ENCODE measurements at places on chromosomes 11 and 22. TPM values are rescaled to one million over a fixed set of nuclear protein-coding genes. Genes with fewer than 3 reads are reported as not detected.

DNA sequence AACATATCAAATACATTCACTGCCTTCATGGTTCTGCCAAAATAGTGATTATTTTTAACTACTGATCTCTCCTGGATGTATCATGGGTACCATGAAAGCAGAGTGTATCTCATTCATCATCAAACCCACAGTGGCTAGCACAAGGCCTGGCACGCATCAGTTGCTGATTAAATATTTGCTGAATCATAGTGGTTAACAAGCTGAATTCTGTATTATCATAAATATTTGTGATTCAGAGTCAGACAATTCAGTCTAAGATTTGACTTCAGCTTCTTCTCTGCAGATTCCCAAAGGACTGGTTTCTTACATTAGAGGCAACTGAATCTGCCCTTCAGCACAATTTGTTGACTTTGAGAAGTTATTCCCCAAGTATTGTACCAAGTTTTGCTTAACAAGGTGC, 715.8 kb upstream of the LRRC4C start:
- H3K27me3 ChIP-seq: no peaks in the 10 kb centered on the region
- no peaks in the 10 kb centered on the region for H3K4me1 ChIP-seq
- no peak overlapping the region for H3K27ac ChIP-seq
- DNase-seq: no peak
- H3K36me3 ChIP-seq: no peaks in the 10 kb centered on the region

DNA sequence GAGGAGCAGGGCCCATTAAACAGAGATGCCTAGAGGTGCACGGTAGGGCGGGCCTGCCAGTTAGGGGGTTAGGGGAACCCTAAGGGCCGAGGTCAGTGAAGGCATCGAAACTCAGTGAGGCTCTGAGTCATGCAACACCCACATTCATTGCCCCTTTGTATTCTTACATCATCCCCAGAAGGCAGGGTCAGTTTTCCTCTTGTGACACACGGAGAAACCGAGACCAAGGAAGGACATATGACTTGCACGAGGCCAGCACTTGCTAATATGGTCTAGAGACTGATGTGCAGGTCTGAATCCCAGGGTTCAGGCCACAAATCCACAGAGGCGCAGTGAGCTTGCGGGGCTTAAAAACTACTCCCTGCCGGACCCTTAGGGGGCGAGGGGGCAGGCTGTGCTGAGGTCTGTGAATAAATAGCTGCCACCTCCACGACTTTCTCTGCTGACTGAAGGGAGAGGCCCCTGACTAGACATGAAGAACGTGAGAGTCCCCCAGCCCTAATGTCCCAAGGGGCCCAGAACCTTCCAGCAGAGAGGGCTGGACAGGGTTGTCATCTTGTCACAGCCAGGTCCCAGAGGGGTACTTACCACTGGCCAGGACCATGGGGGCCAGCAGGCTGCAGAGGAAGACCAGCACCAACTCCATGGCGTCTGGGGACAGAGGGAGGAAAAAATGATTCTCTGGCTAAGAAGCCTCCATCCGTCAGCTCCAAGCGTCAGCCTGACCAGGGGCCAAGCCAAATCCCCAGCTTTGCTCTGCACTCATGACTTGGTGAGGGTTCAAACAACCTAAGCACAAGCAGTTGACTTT, 17.8 kb upstream of the FXYD2 start:
- no peak for DNase-seq
- peak overlapping the region; percentile 12 for H3K27ac ChIP-seq
- peaks cover 3% of the 10 kb centered on the region for H3K36me3 ChIP-seq
- H3K4me3 ChIP-seq: no peak overlapping the region
- H3K4me1 ChIP-seq: peaks cover 5% of the 10 kb centered on the region
- no peaks in the 10 kb centered on the region for H3K27me3 ChIP-seq

DNA sequence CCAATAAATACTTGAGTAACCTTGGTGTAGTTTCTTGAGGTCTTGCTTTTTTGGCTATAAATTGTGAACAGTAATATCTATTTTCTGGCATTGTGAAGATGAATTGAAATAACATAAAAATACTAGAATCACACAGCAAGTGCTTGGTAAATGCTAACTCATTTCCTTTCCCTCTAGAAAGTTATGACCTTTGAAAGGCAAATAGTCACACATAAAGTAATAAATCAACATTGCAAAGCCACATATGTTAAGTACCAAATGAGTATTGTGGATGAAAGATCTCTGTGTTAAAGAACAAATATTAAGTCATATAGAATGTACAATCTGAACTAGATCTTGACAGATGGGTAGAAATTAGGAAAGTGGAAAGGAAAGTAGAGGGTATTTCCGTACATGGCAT, 559.6 kb upstream of the CCDC90B start:
- no peak overlapping the region for H3K27ac ChIP-seq
- no peaks in the 10 kb centered on the region for H3K4me1 ChIP-seq

The DEPDC7 gene
- 3.9 TPM for total RNA-seq

The PRR33 gene
- total RNA-seq: not detected

- peaks cover 45% of the 10 kb centered on the region for H3K27me3 ChIP-seq
- no peak for DNase-seq
- H3K4me3 ChIP-seq: no peak overlapping the region
- H3K4me1 ChIP-seq: peaks cover 12% of the 10 kb centered on the region
- no peak overlapping the region for H3K27ac ChIP-seq
Observed at GRCh38 chr22:46033256-46034200, 56.6 kb upstream of the WNT7B start.

The APIP gene
- total RNA-seq: 29.8 TPM

DNA sequence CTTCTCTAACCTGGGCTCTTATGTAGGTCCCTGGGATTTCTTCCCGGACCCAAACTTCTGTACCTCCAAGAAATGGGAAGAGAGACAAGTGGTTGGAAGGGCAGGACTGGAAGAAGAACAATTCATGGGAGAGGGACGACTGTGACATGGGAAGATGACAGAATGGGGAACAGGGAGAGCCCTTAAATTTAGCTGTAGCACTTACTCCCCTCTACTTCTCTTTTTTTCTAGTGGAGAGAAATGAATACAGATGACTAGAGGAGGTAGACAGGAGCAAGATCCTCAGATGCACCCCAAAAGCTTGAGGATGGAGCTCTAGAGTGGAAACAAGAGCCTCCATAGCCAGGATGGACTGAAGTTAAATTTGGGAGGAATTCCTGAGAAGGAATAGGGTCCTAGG, 2.3 kb downstream of the RHOG start:
- peaks cover 11% of the 10 kb centered on the region for H3K36me3 ChIP-seq
- no peak for DNase-seq
- peak overlapping the region; percentile 90 for H3K4me3 ChIP-seq
- peaks cover 44% of the 10 kb centered on the region for H3K4me1 ChIP-seq
- no peak overlapping the region for H3K27ac ChIP-seq
- no peaks in the 10 kb centered on the region for H3K27me3 ChIP-seq

GRCh38 chr11:47185305-47186075, 744 bp downstream of the PACSIN3 start:
- peaks cover 63% of the 10 kb centered on the region for H3K27me3 ChIP-seq
- H3K4me3 ChIP-seq: peak overlapping the region; percentile 85
- no peaks in the 10 kb centered on the region for H3K36me3 ChIP-seq
- H3K27ac ChIP-seq: peak overlapping the region; percentile 57
- H3K4me1 ChIP-seq: peaks cover 19% of the 10 kb centered on the region
- no peak for DNase-seq

DNA sequence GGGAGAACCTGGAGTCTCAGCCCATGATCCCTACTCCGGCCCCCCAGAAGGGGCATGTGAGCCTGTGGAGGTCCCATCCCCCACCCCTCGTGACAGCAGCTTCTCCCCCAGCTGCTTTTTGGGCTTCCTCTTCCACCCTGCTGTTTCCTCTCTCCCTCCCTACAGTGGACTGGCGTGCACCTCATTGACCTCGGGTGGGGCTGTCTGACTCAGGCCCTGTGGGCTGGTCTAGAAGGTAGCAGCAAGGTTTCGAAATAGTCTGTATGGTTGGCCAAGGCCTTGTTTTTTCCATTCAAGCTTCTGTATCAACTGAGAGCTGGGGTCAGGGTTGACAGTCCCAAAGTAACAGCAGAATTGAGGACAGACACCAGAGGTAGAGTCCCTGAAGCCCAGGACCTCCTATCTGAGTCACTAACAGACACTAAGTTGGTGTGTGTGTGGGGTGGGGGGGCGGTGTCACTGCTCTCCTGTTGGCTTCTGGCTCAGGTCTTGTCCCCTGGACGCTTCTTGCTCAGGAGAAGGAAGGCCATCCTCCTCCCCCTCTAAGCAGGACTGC, 7.7 kb downstream of the SLC37A2 start:
- H3K4me3 ChIP-seq: no peak overlapping the region
- peak overlapping the region; percentile 35 for H3K27ac ChIP-seq
- H3K36me3 ChIP-seq: no peaks in the 10 kb centered on the region
- DNase-seq: no peak
